ENCODE measurements at places on chromosomes 4 and X.

DNA sequence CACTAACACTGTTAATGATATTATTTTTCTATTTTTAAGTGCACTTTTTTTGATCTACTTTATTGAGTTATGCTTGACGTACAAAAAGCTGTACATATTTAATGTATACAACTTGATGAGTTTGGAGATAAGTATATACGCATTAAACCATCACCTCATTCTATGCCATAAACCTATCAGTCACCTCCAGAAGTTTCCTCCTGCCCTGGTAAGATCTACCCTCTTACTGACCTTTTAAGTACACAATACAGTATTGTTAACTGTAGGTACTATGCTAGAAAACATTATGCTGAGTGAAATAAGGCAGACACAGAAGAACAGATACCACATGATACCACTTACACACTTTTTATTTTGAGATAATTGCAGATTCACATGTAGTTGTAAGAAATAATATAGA lies 36.9 kb downstream of the INTS6L start:
- DNase-seq = no peak
- H3K27ac ChIP-seq = no peak overlapping the region
- H3K36me3 ChIP-seq = peaks cover 54% of the 10 kb centered on the region

DNA sequence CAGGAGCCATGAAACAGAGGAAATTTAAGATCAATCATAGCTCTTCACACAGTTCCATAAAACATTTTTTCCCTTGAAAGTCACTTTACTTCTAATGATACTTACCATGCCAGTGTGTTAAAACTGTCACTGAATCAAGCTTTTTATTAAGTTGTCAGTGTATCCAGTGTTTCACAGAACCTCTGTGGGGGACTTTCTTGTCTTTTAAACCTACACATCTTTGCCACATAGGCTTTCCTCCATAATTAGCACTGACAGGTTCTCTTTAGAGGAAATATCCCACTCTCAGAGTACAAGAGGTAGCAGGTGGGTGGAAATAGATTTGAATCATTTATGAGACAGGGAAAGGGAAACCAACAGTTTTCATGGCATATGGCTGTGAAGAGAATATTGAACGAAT lies 25.8 kb upstream of the DYNLT3 start:
- H3K4me1 ChIP-seq = no peaks in the 10 kb centered on the region
- no peak for DNase-seq
- H3K36me3 ChIP-seq = no peaks in the 10 kb centered on the region
- H3K4me3 ChIP-seq = no peak overlapping the region

GRCh38 chrX:24148535-24149350 lies 786 bp upstream of the ZFX start:
- peaks cover 47% of the 10 kb centered on the region for H3K4me1 ChIP-seq
- H3K27ac ChIP-seq = peak overlapping the region; percentile 90
- peaks cover 24% of the 10 kb centered on the region for H3K36me3 ChIP-seq
- H3K4me3 ChIP-seq = peak overlapping the region; percentile 79
- no peaks in the 10 kb centered on the region for H3K27me3 ChIP-seq

GRCh38 chrX:132023896-132024386 lies 839 bp downstream of the STK26 start:
- peaks cover 38% of the 10 kb centered on the region for H3K36me3 ChIP-seq
- H3K27me3 ChIP-seq = no peaks in the 10 kb centered on the region
- H3K4me1 ChIP-seq = peaks cover 29% of the 10 kb centered on the region
- DNase-seq = peak; percentile 42

DNA sequence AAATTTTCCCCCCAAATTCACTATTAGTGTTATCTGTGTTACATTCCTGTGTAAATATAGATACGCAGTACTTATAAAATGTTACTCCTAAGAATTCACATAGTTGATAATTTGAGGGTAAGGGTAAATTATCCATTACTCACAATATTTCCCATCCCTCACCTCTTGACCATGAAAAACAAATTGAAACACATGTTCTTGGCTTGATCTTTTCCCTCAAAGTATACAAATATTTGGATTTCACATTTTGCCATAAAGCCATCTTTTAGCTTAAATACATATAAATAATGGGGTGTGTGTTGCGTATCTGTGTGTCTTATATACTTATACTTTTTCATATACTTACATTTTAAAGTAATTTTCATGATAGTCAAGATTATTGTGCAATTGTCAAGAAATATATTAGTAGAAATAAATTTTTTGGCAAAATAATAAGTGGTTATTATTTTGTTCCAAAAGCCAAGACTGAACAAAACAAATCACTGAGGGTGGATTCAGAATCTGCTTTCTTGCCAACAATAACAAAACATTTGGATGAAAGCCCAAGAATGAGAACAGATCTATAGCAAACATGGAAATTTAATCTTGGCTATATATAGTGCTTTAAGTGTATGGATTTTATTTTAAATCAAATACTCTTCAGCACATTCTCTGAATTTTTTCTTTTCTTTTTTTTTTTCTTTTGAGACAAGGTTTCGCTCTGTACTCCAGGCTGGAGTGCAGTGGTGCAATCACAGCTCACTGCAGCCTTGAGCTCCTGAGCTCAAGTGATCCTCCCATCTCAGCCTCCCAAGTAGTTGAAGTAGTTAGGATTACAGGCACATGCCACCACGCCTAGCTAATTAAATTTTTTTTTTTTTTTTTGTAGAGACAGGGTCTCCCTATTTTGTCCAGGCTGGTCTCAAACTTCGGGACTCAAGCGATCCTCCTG lies 48.5 kb upstream of the PRSS48 start:
- no peaks in the 10 kb centered on the region for H3K36me3 ChIP-seq
- peaks cover 6% of the 10 kb centered on the region for H3K27me3 ChIP-seq

GRCh38 chr4:10336471-10336870 lies 120.8 kb downstream of the ZNF518B start:
- peaks cover 4% of the 10 kb centered on the region for H3K27me3 ChIP-seq
- no peak for DNase-seq
- no peaks in the 10 kb centered on the region for H3K4me1 ChIP-seq
- H3K36me3 ChIP-seq = no peaks in the 10 kb centered on the region
- no peak overlapping the region for H3K27ac ChIP-seq

GRCh38 chr4:150038335-150039076 lies 39.7 kb upstream of the DCLK2 start:
- no peak overlapping the region for H3K4me3 ChIP-seq
- no peak overlapping the region for H3K27ac ChIP-seq
- no peak for DNase-seq
- H3K27me3 ChIP-seq = peaks cover 10% of the 10 kb centered on the region

DNA sequence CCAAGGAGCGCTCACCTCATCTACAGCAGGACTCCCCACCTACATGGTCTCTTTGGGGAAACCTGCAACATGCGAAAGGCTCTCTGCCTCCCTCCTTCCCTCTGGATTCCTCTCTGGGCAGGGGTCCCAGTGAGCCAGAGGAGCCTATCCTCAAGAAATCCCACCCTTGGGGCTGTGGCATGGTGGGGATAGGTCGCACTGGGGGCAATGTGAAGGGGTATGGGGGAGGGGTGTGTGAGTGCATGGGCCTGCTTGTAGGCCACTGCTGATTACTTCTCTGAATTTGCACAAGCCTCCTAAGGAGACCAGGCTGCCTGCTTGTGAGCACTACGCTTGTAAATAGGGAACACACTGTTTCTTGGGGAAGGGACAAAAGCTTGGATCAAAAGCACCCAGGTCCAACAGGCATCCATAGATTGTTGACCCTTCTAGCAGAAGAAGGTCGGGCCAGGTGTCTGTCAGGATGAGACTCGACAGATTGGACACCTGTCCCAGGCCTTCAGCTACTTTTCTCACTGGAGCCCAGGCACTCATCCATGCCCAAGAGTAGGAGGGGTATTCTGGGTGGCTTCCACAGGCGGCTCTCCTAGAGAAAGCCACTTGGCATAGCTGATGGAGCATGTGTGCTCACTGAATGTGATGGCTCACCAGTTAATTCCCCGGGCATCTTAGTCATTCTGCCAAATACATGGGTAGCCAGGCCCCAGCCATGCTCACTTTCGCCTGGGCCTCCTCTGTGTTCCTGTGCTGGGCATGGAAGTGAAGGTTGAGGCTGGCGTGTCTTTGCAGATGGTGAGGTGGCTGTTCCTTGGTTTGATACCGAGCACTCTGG lies 75.0 kb downstream of the NBDY start:
- H3K4me3 ChIP-seq = no peak overlapping the region
- H3K4me1 ChIP-seq = peaks cover 35% of the 10 kb centered on the region

GRCh38 chr4:73762409-73762808 lies 22.0 kb downstream of the CXCL8 start:
- no peaks in the 10 kb centered on the region for H3K4me1 ChIP-seq
- no peak overlapping the region for H3K27ac ChIP-seq
- H3K36me3 ChIP-seq = no peaks in the 10 kb centered on the region
- H3K4me3 ChIP-seq = no peak overlapping the region
- no peak for DNase-seq
- peaks cover 9% of the 10 kb centered on the region for H3K27me3 ChIP-seq

GRCh38 chr4:156378033-156378665 lies 424.5 kb upstream of the CTSO start:
- no peak for DNase-seq
- no peaks in the 10 kb centered on the region for H3K4me1 ChIP-seq
- no peaks in the 10 kb centered on the region for H3K36me3 ChIP-seq
- H3K4me3 ChIP-seq = no peak overlapping the region
- no peak overlapping the region for H3K27ac ChIP-seq

- H3K36me3 ChIP-seq = no peaks in the 10 kb centered on the region
- no peak overlapping the region for H3K4me3 ChIP-seq
- H3K27ac ChIP-seq = no peak overlapping the region
- peaks cover 33% of the 10 kb centered on the region for H3K4me1 ChIP-seq
- H3K27me3 ChIP-seq = peaks cover 39% of the 10 kb centered on the region
These were observed 29.0 kb downstream of the RTL5 start for GRCh38 chrX:72102760-72103159.

DNA sequence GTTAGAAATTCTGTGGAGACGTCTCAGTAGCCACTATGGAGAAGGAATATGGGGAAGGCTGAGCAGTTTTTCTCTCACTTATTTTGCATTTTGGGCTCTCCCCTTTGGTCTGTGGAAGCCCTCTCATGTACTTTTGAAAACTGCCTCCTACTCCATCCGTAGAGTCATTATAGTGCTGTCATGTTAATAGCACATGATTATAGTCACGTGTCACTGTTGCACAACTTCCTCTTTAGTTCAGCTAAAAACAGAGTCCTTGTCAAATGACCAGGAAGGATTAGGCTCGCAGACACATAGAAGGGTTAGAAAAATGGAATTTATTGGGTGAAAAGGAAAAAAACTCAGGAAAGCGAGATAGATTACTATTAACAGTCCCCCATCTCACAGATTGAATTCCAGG lies 258.2 kb upstream of the CXorf51A start:
- H3K27me3 ChIP-seq = no peaks in the 10 kb centered on the region
- no peak for DNase-seq
- H3K4me3 ChIP-seq = no peak overlapping the region
- no peaks in the 10 kb centered on the region for H3K4me1 ChIP-seq
- H3K27ac ChIP-seq = no peak overlapping the region

DNA sequence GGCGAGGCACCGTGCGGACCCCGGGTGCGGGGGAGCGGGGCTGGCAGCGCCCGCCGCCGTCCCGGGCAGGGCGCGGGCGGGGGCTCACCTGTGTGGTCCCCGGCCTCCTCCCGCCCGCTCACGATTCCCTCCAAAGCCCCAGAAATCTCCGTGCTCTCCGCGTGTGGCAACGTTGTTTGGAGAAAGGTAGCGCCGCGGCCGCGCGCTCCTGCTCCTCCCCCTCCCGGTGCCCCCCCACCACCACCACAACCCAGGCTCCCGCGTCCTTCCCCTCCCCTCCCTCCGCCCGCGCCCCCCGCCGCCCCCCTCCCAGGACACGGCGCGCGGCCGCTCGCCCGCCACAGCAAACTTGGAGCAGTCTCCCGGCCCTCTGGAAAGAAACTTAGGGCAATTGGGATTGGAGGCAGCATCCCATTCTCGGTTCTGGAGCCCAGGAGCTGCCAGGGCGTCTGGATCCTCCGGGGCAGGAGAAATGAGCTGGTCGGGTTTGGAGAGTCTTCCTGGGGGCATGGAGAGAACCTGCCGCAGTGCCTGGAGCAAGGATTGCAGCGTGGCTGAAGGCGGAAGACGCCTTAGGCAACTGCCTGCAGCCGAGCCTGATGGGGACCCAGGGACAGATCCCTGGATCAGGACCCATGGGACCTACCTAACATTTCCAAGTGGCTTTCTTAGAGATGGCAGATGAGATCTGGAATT lies 855 bp downstream of the KLF3 start:
- H3K27me3 ChIP-seq = peaks cover 64% of the 10 kb centered on the region
- no peak overlapping the region for H3K27ac ChIP-seq
- no peaks in the 10 kb centered on the region for H3K36me3 ChIP-seq
- H3K4me1 ChIP-seq = peaks cover 24% of the 10 kb centered on the region
- peak overlapping the region; percentile 72 for H3K4me3 ChIP-seq
- no peak for DNase-seq

- H3K4me1 ChIP-seq = no peaks in the 10 kb centered on the region
- no peak for DNase-seq
- H3K36me3 ChIP-seq = no peaks in the 10 kb centered on the region
- no peak overlapping the region for H3K27ac ChIP-seq
- H3K27me3 ChIP-seq = peaks cover 7% of the 10 kb centered on the region
These were observed 213.4 kb downstream of the IL15 start for GRCh38 chr4:141849778-141850177.

DNA sequence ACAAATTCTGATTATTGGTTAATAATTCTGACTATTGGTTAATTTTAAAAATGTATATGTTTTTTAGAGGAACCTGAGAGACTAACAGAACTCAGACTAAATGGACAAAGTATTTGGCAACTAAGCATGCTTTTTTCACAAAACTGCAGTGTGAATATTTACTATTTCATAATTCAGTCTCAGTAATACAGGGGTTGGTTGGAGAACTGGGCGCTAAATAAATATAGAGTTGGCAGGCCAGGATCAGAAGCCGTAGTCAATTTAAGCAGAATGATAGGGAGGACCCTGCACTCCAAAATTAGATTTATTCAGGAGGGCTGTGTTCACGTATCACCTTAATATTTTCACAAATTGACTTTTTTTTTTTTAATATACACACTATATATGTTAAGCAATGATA lies 5.8 kb downstream of the TIGD2 start:
- no peaks in the 10 kb centered on the region for H3K27me3 ChIP-seq
- DNase-seq = no peak
- peaks cover 7% of the 10 kb centered on the region for H3K4me1 ChIP-seq
- no peak overlapping the region for H3K27ac ChIP-seq
- H3K4me3 ChIP-seq = no peak overlapping the region

- no peak for DNase-seq
- H3K4me3 ChIP-seq = no peak overlapping the region
- peaks cover 64% of the 10 kb centered on the region for H3K4me1 ChIP-seq
- H3K27ac ChIP-seq = no peak overlapping the region
- no peaks in the 10 kb centered on the region for H3K27me3 ChIP-seq
- H3K36me3 ChIP-seq = peaks cover 3% of the 10 kb centered on the region
These were observed 221.1 kb downstream of the ZNF674 start for GRCh38 chrX:46324166-46324565.

- peaks cover 1% of the 10 kb centered on the region for H3K4me1 ChIP-seq
- no peak overlapping the region for H3K27ac ChIP-seq
- DNase-seq = no peak
These were observed 182.2 kb upstream of the GATB start for GRCh38 chr4:151942971-151943370.

- no peaks in the 10 kb centered on the region for H3K36me3 ChIP-seq
- DNase-seq = no peak
- no peak overlapping the region for H3K4me3 ChIP-seq
- peaks cover 2% of the 10 kb centered on the region for H3K4me1 ChIP-seq
These were observed 99.6 kb downstream of the FAM53A start for GRCh38 chr4:1584498-1584897.

GRCh38 chrX:70354716-70355115 lies 64.8 kb downstream of the KIF4A start:
- no peak overlapping the region for H3K4me3 ChIP-seq
- H3K27ac ChIP-seq = no peak overlapping the region
- no peak for DNase-seq
- H3K4me1 ChIP-seq = no peaks in the 10 kb centered on the region
- H3K27me3 ChIP-seq = no peaks in the 10 kb centered on the region

GRCh38 chrX:31483336-31483735 lies 411.5 kb upstream of the FTHL17 start:
- H3K4me1 ChIP-seq = no peaks in the 10 kb centered on the region
- no peak for DNase-seq
- no peaks in the 10 kb centered on the region for H3K27me3 ChIP-seq
- H3K4me3 ChIP-seq = no peak overlapping the region
- no peaks in the 10 kb centered on the region for H3K36me3 ChIP-seq

Measured in activated T-helper 2 cell treated with anti-CD3 and anti-CD28 coated beads, Interferon-gamma antibody, Interleukin-2, Interleukin-4, amounts not matched to agents 10 μg/mL and 5 μg/mL and 100 μg/mL, durations not matched to agents 14 hours and 24 hours and 36 hours (primary cell).